COR-L47 (cell line): ENCODE measurements at places on chromosomes 6 and 20.

GRCh38 chr6:124132256-124132655 lies 328.6 kb downstream of the NKAIN2 start:
- DNase-seq, result no peak

- no peak for DNase-seq
Measured at GRCh38 chr20:10634683-10635411, 39.0 kb downstream of the JAG1 start.

DNA sequence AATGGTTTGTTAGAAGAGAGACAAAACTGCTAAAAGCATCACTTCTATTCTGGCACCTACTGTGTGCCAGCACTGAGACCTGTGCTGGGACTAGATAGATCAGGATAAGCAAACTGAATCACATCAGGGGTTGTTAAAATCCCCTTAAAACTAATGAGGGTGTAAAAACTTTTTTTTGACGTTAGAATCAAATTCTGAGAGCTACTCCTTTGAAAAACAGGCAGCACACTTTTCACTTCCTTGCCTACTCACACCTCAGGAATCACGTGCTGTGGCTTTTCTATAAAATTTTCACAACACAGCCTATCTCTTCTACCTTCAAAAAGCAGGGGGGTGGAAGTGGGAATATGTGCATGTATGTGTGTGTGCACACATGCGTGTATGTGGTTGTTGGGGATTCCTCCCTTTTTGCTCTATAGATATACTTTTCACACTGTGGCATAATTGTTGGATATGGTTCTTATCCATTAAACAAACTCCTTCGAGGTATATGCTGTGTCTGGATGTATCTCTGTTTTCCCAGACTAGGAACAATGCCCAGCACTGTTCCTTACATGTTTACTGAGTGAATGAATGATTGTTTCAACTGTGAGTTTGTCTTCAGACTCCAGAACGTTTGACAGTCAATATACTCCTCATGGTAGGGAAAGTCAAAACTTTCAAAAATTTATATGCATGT lies 105.4 kb downstream of the FYN start:
- DNase-seq, result no peak

GRCh38 chr6:446418-447366 lies 55.1 kb downstream of the IRF4 start:
- no peak for DNase-seq

GRCh38 chr6:118504611-118505010 lies 43.5 kb upstream of the PLN start:
- no peak for DNase-seq
